ENCODE measurements at places on chromosomes 1 and 21. TPM values are rescaled to one million over a fixed set of nuclear protein-coding genes. Genes with fewer than 3 reads are reported as not detected.

- no peak for DNase-seq
Measured at GRCh38 chr1:151847867-151848596, 5.5 kb downstream of the THEM5 start.

DNA sequence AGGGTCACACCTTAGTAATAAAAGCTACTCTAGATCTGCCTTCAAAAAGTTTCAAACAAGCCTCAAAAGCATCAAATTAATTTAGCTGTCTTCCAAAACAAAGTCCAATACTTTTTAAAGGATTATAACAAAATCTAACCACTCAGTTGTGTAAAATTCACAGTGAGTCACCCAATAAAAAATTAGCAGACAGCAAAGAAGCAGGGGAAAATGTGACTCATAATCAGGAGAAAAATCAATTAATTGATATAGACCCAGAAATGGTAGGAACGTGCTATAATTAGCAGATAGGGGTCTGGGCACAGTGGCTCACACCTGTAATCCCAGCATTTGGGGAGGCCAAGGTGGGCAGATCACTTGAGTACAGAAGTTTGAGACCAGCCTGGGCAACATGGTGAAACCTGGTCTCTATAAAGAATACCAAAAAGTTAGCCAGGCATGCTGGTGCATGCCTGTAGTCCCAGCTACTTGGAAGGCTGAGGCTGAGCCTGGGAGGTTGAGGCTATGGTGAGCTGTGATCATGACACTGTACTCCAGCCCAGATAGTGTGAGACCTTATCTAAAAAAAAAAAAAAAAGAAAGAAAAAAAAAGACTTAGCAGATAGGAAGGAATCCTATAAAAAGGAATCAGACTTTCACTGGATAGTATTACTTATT, 8.1 kb upstream of the MYOG start:
- no peak for DNase-seq

DNA sequence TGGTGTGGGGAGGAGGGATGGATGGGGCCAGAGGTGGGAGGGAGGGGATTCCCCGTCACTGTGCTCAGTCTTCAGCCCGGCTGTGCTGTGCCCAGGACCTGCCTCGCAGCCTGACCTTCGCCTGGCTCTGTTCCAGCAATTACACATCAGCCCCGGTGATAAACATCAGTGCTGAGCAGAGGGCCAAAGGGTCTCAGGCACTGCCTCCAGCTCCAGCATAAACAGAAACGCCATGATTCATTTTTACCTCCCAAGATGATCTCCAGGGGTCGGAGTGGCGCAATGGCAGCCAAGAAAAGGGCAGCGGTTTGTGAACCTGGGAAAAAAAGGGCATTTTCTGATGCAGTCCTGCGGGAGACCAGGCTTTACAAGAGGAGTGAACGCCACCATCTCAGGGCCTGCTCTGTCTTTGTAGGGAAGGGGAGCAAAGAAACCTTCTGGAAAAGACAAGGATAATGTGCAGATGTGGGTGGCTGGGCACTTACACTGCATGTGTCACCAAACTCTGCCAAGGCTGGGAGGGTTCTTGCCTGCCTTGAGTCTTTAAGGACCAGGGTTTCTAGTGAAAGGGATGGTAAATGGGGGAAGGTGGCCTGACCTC, 28.1 kb downstream of the SHISA4 start:
- DNase-seq: no peak

GRCh38 chr1:189616893-189617292, 860.8 kb downstream of the BRINP3 start:
- DNase-seq: no peak

Gene SPATA1
- total RNA-seq: not detected
